Vagina (tissue), 2 donors: ENCODE measurements at places on chromosomes 12 and 14.

DNA sequence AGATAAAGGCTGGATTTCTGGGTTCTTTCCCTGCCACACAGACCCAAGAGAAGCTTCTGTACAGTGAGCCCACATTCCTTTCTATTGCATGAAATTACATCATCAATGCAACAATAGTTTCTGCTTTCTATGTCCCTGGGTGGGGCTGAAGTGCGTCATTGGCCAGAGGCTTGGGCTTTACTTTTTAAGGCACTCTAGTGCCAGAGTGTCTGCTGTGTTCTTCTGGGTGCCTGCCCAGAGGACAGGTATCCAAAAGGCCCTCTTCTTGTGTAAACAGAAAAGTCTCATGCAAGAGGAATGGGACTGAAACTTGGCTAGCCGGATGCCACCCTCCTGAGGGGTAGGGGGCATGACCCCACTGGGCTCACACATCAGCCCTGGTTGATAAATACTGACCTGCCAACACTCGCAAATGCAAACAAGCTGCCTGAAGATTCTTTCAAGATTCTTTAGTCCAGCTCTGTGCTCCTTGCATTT lies 5.9 kb downstream of the KRT86 start:
- peak; percentile 95 for DNase-seq

DNA sequence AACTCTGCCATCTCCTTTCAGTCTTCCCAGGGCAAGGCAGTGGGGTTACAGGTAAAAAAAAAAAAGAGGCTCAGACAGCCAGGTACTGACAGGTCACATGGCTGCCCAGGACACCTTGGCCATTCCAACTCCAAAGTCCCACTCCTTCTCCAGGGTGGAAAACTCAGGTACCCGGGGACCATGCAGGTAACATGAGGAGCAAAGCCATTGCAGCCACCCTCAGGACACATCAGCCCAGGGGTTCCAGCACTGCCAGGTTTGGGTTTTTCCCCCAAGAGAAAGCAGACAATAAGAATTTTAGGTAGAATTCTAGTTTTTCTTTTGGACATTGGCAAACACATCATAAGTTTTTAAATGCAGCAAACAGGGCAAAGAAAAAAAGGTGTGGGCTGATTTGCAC lies 15.3 kb downstream of the FAM222A start:
- DNase-seq = no peak

- no peak for DNase-seq
These were observed 23.8 kb upstream of the PYROXD1 start for GRCh38 chr12:21413369-21414277.

- DNase-seq = no peak
These were observed 22.8 kb downstream of the ANO2 start for GRCh38 chr12:5921966-5922899.

- no peak for DNase-seq
These were observed 28.8 kb downstream of the CLMN start for GRCh38 chr14:95290871-95291431.

GRCh38 chr12:104792570-104792969 lies 165.5 kb downstream of the SLC41A2 start:
- DNase-seq = no peak

GRCh38 chr14:51680031-51680430 lies 28.3 kb downstream of the FRMD6 start:
- DNase-seq = no peak

- no peak for DNase-seq
These were observed 10.5 kb downstream of the PRPF40B start for GRCh38 chr12:49633703-49634345.

- DNase-seq = no peak
These were observed 337.9 kb downstream of the AACS start for GRCh38 chr12:125402874-125403789.

DNA sequence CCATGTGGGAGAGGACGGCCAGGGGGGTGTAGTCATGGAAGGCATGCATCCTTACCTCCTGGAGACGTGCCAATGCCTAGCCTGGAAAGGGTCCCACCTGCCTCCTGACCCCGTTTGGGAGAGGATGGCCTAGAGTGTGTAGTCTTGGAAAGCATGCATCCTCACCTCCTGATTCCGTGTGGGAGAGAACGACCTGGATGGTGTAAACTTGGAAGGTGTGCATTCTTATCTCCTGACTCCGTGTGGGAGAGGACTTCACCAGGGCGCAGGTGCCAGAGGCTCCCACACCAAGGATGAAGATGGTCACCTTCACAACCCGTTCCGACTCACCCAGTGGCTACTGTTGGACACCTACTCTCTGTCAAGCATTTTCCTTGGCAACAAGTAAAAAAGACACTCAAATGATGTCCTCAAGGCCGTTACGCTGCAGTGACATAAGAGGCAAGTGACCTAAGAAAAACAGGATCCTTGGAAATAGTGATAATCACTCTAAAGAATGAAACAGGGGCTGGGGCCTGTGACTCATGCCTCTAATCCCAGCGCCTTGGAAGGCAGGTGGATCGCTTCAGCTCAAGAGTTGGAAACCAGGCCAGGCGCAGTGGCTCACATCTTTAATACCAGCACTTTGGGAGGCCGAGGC lies 37.5 kb upstream of the FZD10 start:
- DNase-seq = no peak

GRCh38 chr12:116015525-116015924 lies 262.0 kb downstream of the MED13L start:
- DNase-seq = no peak

- DNase-seq = no peak
These were observed 27.6 kb downstream of the TDP1 start for GRCh38 chr14:89983375-89983774.

GRCh38 chr12:64240781-64241180 lies 18.7 kb upstream of the KICS2 start:
- no peak for DNase-seq

- DNase-seq = no peak
These were observed 228.8 kb upstream of the RGS6 start for GRCh38 chr14:71703477-71703876.

DNA sequence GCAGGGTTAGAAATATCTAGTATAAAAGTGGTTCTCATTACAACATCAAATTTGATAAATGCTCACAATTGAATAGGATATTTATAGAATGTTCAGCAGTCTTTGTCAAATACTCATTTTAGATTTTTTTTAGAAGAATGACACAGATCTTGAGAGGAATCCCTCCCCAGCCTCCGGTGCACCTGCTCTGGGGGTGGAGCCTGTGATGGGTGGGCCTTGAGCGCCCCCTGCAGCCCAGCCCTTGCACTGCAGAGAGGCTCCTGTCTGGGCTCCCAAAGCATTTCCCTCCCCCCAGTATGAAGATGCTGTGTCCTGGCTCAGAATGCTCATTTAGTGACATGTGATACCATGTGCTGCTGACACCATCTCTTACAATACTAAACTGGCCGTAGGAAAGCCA lies 792.3 kb downstream of the TMEM121 start:
- no peak for DNase-seq
